ENCODE measurements at places on chromosomes 1 and 21.

- DNase-seq = no peak
Measured at GRCh38 chr1:174189428-174190062, 30.2 kb downstream of the RABGAP1L start.

GRCh38 chr1:186165303-186165702, 209.8 kb downstream of the TPR start:
- DNase-seq = no peak

DNA sequence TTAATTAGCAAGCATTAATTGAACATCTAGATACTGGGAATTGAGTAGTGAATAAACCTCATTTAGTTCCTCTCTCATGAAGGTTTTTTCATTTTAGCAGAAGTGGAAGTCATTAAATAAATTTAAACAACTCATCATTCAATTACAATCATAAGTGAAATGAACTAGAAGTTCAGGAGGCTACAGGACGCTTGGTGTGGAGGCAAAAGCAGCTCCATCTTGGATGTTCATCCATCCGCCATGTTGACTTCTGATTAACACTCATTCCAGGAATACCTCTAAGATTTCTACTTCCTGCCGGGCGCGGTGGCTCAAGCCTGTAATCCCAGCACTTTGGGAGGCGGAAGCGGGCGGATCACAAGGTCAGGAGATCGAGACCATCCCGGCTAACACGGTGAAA, 11.5 kb upstream of the NTPCR start:
- DNase-seq = no peak

DNA sequence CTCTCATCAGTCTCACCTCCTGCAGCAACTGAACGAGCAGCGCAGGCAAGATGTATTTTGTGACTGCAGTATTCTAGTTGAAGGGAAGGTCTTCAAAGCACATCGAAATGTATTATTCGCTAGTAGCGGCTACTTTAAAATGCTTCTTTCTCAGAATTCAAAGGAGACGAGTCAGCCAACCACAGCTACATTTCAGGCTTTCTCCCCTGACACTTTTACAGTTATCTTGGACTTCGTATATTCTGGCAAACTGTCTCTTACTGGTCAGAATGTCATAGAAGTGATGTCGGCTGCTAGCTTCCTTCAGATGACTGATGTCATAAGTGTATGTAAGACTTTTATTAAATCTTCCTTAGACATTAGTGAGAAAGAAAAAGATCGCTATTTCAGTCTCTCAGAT, 53.7 kb downstream of the ZBTB8A start:
- no peak for DNase-seq

DNA sequence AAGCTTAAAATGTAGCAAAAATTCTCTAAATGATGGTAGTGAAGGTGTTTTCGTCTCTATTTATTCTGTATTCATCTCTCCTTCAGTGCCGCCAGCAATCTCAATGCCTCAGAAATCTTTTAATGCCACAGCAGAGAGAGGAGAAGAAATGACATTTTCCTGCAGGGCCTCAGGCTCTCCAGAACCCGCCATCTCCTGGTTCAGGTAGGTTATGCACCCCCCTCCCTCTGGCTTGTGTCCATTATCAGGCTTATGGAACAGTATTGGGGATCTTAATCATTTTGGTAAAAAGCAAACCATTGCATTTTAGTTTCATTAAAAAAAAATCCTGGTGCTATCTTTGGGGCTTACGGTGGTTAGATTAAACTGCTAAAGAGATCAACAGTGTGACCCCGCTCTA, 326.1 kb downstream of the NCAM2 start:
- no peak for DNase-seq

GRCh38 chr1:118317842-118318614, 133.0 kb upstream of the SPAG17 start:
- DNase-seq = no peak

- DNase-seq = no peak
Measured at GRCh38 chr1:9882296-9882944, 27.6 kb downstream of the CTNNBIP1 start.

DNA sequence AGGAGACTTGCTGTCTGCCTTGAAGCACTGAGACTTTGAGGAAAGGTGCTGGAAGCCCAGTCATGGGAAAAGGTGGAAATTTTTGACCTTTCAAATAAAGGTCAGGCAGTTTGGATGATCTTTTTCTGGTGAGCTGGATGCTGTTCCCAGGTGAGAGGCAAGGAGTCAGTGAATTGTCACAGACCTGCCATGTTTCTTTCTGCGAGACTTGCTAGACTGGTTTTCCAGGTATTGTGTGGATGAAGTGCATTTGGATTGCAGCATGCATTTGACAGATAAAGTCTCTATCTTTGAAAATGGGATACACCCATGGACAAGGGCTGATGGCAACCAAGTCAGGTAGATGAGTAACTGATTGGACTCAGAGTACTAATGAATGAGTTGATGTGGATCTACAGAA, 65.7 kb upstream of the NHLH2 start:
- DNase-seq = no peak

All from stimulated activated CD4-positive, alpha-beta T cell treated with anti-CD3 and anti-CD28 coated beads, Interleukin-12 subunit alpha, Interleukin-12 subunit beta, amount 100 ng/mL, for 24 hours (primary cell).